Dermis lymphatic vessel endothelial cell (primary cell): ENCODE measurements at places on chromosomes 16 and 17. TPM values are rescaled to one million over a fixed set of nuclear protein-coding genes. Genes with fewer than 3 reads are reported as not detected.

FAM20A gene
- not detected in 2 replicates for total RNA-seq

KRTAP2-4 gene
- total RNA-seq = not detected in 2 replicates

FNDC8 gene
- total RNA-seq = not detected in 2 replicates

ORC6 gene
- total RNA-seq = 2.7 and 3.3 TPM in 2 replicates

KRT20 gene
- not detected in 2 replicates for total RNA-seq

C16orf54 gene
- total RNA-seq = not detected in 2 replicates

ZNF624 gene
- total RNA-seq = 6.9 and 7.2 TPM in 2 replicates

ABCC12 gene
- not detected in 2 replicates for total RNA-seq

DRG2 gene
- 25.1 and 29.0 TPM in 2 replicates for total RNA-seq

SYCE1L gene
- 2.8 and 2.9 TPM in 2 replicates for total RNA-seq

IGFBP4 gene
- total RNA-seq = 242 and 387 TPM in 2 replicates

TPSB2 gene
- not detected in 2 replicates for total RNA-seq

FAM83G gene
- total RNA-seq = 5.7 and 6.4 TPM in 2 replicates

EVI2B gene
- total RNA-seq = under 0.01 TPM in 1 of 2 replicates, not detected in the other

C1QL1 gene
- not detected in 2 replicates for total RNA-seq

CNTD1 gene
- not detected in 2 replicates for total RNA-seq

CORO1A gene
- total RNA-seq = 0.76 and 1.5 TPM in 2 replicates

NXN gene
- total RNA-seq = 128 and 145 TPM in 2 replicates

GLIS2 gene
- 0.43 and 0.54 TPM in 2 replicates for total RNA-seq

MYOCD gene
- under 0.01 TPM in 1 of 2 replicates, not detected in the other for total RNA-seq

OR1A1 gene
- not detected in 2 replicates for total RNA-seq

PARD6A gene
- 1.5 and 2.8 TPM in 2 replicates for total RNA-seq

STX1B gene
- 0.34 and 0.76 TPM in 2 replicates for total RNA-seq

KRT17 gene
- total RNA-seq = 0.09 and 0.11 TPM in 2 replicates

RAB37 gene
- total RNA-seq = 0.22 and 0.26 TPM in 2 replicates

ALDH3A1 gene
- 0.09 and 0.33 TPM in 2 replicates for total RNA-seq

CCL11 gene
- total RNA-seq = not detected in 2 replicates

CLDN9 gene
- total RNA-seq = not detected in 2 replicates

IL32 gene
- 5.2 and 9.9 TPM in 2 replicates for total RNA-seq

FBXL19 gene
- 10.7 and 16.6 TPM in 2 replicates for total RNA-seq

TBX4 gene
- total RNA-seq = not detected in 2 replicates

OTOP2 gene
- total RNA-seq = not detected in 2 replicates

RBFOX1 gene
- not detected in 2 replicates for total RNA-seq

RCVRN gene
- total RNA-seq = not detected in 2 replicates

CDRT15 gene
- not detected in 2 replicates for total RNA-seq

KIF2B gene
- not detected in 2 replicates for total RNA-seq

LGALS9B gene
- not detected in 2 replicates for total RNA-seq

COASY gene
- total RNA-seq = 7.5 and 9.0 TPM in 2 replicates

HOXB6 gene
- 1.7 and 4.8 TPM in 2 replicates for total RNA-seq

TBC1D26 gene
- under 0.01 TPM in 1 of 2 replicates, not detected in the other for total RNA-seq

CCL15 gene
- not detected in 2 replicates for total RNA-seq

SOX8 gene
- 0.33 and 0.34 TPM in 2 replicates for total RNA-seq

C17orf113 gene
- 0.22 and 0.26 TPM in 2 replicates for total RNA-seq
